Kidney (tissue), 22 donors: ENCODE measurements at places on chromosomes 7 and 10. TPM values are rescaled to one million over a fixed set of nuclear protein-coding genes. Genes with fewer than 3 reads are reported as not detected.

The CPEB3 gene
- 2.3 TPM for polyA plus RNA-seq

DNA sequence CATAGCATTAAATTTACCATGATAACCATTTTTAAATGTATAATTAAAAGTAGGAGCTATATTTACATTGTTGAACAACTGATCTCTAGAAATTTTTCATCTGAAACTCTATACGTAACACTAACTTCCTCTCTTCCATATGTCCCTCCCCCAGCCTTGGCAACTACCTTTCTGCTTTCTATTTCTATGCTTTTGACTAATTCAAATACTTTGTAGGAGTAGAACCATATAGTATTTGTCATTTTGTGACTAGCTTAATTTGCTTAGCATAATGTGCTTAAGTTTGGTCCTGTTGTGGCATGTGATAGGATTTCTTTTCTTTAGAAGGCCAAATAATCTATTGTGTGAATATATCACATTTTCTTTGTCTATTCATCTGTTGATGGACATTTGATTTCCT is 225.3 kb upstream of the POT1 start:
- no peak for DNase-seq

GRCh38 chr7:119007236-119007635 is 782.7 kb downstream of the ANKRD7 start:
- DNase-seq = no peak

DNA sequence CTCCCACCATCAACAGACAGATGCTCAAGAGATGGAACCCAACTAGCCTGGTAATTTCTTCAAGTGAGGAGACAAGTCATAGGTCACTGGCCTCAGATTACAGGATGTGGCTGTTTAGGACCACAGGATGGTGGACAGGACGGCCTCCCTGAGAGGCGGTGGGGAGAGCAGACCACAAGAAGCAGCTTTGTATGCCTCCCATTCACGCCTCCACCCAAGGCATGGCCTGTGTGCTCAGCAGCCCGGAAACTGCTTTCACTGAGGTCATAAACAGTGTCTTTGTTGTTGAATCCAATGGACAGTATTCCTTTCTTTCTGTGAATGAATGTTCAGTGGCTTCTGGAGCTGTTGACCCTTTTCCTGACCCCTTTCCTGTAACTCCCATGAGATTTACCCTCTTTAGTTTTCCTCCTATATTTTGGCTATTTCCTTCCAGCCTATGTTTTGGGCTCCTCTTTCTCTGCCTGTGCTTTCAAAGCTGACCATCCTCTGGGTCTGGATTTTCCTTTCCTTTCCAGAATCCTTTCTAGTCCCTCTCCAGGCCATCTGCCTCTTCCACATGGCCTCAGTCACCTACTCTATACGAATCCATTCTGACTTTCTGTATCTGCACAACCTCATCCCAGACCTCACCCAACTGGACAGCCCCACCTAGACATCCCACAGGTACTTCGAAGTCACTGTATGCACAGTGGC is 32.4 kb upstream of the INPP5F start:
- no peak for DNase-seq

The RET gene
- 1.1 TPM for polyA plus RNA-seq

DNA sequence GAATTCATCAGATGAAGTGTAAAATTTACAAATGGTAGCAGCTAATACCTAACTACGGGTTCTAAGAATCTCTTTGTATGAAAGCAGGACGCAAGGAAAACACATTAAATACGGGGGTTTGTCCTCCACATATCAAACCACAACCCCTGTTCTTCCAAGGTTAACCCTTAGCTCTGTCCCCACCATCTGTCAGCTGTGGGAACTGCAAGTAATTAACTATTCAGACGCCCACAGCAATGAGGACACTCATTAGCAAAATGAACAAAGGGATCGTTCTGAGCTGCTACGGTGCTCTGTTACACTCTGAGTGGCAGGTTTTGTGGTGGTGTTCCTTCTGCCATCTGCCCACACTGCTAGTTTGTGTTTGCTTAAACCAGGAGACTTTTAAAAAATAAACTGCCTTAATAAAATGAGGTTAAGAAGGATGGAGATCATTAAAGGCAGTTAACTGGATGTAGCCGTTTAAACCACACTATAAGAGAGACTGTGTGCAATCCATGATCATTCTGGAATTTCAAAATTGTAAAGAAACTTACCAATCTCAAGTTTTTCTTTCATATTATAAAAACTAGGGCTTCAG is 51.4 kb downstream of the C10orf67 start:
- DNase-seq = peak; percentile 72
